Mesothelial cell of epicardium (in vitro differentiated cells): ENCODE measurements at places on chromosomes 6 and 20.

- no peak for DNase-seq
These were observed 170.1 kb downstream of the LRFN2 start for GRCh38 chr6:40417031-40417430.

GRCh38 chr6:5566718-5567117, 305.4 kb downstream of the FARS2 start:
- no peak for DNase-seq

GRCh38 chr20:50366270-50367103, 143.7 kb upstream of the PTPN1 start:
- no peak for DNase-seq

DNA sequence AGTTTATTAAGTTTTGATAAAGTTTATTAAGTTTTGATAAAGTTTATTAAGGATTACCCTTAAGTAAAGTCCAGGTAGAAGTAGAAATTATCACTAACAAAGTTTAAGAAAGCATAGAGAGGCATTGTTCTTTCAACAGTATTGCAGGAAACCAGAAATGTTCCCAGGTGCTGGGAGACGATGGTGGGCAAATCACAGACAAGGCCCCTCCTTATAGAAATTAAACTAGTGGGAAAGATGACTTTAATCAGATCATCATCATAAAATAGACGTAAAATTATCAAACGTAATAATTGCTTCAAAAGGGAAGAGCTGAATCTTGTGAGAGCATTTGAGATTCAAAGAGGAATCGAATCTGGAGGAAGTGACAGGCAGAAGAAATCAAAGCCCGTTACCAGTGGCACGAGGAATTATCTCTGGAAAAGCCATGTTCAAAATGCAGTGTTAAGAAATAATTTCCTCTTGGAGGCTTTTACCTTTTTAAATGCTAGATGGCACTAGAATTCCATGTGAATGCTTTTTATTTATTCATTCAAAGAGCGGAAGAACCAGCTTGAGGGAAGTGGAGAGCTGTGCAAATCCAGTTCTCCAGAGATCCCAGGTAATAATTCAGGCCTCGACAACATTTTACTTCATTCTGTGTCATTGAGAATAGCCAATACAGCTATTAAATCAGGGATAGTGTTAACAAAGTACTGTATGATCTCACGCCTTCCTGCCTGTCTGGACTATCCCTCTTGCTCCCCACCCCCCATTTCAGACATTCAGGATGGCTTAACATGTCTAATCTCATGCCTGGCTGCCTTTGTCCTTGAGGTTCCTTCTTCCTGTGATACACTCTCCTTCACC, 1.0 kb upstream of the APMAP start:
- DNase-seq: no peak

DNA sequence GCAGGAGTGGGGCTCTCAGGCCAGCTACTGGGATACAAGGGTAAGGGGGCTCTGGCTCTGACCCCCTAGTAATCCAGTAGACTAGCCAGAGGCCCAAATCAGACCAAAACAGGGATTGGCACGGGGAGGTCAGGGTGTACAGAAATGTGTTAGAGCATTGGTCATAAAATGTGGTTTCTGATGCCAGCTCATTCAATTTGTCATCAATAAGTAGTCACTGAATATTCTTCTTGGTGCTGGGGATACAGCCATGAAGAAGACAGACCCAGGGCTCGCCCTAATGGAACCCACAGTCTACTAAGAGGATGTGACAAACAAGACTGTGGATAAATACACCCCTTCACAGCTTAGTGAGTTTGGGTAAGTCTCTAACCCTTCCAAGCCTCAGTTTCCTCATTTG, 11.1 kb downstream of the MAP1LC3A start:
- DNase-seq: no peak

- DNase-seq: no peak
These were observed 166.8 kb upstream of the FOXQ1 start for GRCh38 chr6:1144842-1145767.

GRCh38 chr6:143793280-143793619, 49.9 kb upstream of the LTV1 start:
- no peak for DNase-seq

- no peak for DNase-seq
These were observed 21.1 kb downstream of the BAG2 start for GRCh38 chr6:57193177-57193576.

- DNase-seq: no peak
These were observed 3.0 kb upstream of the TGM2 start for GRCh38 chr20:38167851-38168760.

DNA sequence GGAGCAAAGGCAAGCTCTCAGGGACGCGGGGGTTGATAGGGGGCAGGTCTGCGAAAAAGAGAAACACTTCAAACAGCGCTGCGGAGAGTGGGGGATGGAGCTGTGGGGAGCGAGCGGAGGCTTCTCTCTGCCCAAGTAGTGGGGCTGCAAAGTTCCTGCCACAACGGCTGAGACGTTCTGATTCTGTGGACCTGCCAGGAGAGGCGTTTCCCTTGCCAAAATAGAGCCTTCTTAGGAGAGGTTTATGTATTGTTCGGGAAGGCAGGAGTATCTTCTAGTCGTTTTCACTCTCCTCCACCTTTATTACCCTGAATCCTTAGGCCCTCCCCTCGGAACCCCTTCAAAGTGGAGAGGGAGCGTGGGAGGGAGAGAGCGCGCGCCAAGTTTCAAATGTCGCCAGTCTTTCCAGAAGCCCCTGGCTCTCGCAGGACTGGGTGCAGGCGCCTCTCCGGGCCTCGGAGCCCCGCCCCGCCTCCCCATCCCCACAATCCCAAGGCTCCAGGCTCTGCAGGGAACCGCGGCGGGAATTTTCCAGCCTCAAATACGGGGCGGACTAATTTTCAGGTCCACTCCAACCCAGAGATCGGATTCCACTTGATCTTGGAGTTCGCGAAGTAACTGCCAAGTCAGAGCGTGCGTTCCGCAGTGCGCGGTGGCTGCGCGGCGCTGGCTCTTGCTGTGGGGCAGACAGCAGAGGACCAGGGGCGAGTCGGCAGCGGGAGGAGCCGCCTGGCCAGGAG, 10.0 kb upstream of the POU3F2 start:
- no peak for DNase-seq

- no peak for DNase-seq
These were observed 143.5 kb downstream of the ANKRD60 start for GRCh38 chr20:58084966-58085365.

GRCh38 chr20:57712341-57712740, 2.5 kb upstream of the PMEPA1 start:
- no peak for DNase-seq

DNA sequence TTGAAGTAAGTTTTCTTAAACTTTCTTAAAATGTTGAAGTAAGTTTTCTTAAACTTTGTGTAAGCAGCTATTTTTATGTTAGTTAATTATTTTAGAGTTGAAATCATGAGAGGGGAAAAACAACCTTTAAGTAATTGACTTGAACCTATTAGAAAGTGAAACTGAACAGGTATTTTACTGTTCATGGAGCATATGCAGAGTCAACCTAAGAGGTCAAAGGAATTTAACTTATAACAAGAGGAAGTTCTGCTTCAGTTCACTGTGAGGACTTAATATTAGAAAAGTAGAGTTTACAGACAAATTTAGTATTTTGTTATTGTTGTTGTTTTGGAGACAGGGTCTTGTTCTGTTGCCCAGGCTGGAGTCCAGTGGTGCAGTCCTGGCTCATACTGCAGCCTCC, 38.0 kb downstream of the CDYL start:
- DNase-seq: no peak

- DNase-seq: no peak
These were observed 46.7 kb downstream of the MARCKS start for GRCh38 chr6:113903666-113904330.

DNA sequence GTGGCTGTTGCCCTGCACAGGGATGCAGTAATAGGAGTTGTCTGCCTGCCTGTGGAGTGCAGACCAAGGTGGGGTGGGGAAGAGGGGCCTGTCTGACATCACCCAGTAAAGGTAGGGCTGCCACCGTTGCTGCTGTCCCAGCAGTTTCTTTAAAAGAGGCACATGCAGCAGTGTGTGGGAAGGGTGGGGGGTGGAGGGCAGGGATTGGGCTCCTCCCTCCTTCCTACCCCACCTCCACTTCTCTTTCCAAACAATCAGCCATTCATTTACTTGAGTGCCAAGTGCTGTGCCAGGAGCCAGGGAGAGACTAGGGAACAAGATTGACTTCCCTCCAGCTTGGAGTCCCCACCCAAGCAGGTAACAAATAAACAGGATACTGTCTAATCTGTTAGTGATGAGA, 66.8 kb upstream of the MYL9 start:
- no peak for DNase-seq

DNA sequence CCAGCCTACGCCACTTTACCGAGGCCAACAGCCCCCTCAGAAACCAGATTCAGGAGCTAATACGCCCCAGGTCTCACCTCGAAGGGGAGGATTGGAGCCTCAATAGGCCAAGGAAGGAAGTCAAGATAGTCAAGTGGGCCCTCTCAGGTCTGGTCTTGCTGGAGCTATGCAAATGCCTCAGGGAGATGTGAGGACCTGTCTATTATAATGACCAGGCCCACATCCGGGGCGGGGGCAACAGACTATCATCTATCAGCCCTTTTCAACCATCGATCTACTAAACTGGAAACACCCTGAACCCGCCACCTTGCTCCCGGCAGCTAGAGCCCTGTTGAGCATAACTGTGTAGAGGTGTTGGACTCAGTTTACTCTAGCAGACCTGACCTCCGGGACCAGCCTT, 12.7 kb upstream of the GSTA3 start:
- DNase-seq: no peak

DNA sequence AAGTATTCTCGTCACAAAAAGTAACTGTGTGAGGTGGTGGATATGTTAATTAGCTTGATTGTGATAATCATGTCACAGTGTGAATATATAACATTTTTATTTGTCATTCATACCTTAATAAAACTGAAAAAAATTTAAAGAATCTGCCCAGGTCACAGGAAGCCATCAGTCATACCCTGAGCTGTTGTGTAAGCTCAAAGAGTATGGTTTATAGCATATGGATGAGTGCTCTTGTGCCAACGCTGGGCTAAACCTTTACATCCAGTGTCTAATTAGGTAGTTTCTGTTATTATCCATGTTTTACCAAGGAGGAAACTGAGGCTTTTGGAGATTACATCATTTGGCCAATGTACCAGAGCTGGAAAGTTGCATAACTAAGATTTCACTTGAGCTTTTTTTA, 11.4 kb downstream of the PKIG start:
- DNase-seq: no peak

- no peak for DNase-seq
These were observed 53.8 kb upstream of the TSHZ2 start for GRCh38 chr20:52918311-52918710.

- DNase-seq: no peak
These were observed 488.5 kb upstream of the MAN1A1 start for GRCh38 chr6:119838043-119838442.

DNA sequence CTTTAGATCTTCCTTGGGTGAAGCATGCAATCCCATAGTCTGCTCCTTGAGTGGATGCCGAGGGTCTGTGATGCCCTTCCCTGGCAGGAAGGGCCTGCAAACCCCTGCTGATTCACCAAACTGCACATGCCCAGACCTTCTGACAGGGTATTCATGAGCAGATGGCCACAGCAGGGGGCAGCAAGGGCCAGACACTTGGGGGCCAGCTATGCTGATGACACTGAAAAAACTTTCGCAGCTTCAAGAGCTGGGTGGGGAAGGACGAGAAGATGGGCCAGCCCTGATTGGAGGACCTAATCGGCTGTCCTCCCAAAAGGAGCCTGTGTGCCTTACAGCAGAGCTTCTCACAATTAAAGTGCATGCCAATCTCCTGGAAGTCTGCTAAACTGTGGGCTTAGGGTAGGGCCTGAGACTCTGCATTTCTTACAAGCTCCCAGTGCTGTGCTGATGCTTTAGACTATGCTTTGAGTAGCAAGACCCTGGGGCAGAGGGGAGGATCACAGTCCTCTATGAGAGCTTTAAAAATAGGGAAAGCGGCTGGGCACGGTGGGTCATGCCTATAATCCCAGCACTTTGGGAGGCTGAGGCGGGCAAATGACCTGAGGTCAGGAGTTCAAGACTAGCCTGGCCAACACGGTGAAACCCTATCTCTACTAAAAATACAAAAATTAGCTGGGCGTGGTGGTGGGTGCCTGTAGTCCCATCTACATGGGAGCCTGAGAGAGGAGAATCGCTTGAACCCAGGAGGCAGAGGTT, 15.2 kb upstream of the GDAP1L1 start:
- DNase-seq: no peak

GRCh38 chr6:111871725-111872400, 1.4 kb downstream of the FYN start:
- no peak for DNase-seq

- DNase-seq: no peak
These were observed 1168.4 kb upstream of the CITED2 start for GRCh38 chr6:140542863-140543262.

DNA sequence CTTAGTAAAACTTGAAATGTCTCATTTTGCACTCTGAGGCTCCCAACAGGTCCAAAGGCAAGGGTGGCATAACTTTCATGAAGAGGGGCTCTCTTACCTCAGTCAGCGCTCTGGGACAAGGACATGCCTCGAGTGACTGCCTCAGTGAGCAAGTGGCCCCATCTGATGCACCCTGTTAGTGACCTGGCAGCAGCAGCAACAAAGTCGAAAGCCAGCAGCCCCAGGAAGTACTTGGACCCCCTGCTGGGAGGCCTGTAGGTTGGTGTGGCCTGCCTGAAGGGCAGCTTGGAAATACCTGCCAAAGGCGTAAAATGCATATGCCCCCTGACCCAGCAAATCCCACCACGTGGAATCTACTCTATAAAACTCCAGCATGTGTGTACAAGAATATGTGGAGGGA, 13.2 kb downstream of the MAP1LC3A start:
- DNase-seq: no peak

DNA sequence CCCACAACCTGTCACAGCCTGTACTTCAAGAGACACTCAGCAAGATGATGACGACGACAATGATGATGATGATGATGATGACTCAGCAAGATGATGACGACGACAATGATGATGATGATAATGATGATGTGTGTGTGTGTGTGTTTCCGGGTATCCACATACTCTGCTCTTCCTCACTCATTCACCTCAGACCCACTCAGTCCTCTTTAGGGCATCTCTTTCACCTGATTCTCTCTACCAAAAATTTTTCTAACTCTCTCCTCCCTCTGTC, 1.2 kb upstream of the EIF6 start:
- DNase-seq: no peak

- DNase-seq: peak; percentile 20
These were observed 16.6 kb downstream of the APCDD1L start for GRCh38 chr20:58498470-58499068.
